ENCODE measurements at places on chromosomes 16 and 17.

- DNase-seq: no peak
These were observed 26.2 kb upstream of the ALKBH5 start for GRCh38 chr17:18157354-18157985.

GRCh38 chr16:70470927-70471341 lies 16.5 kb downstream of the FCSK start:
- DNase-seq: no peak

- DNase-seq: no peak
These were observed 13.5 kb downstream of the SPPL2C start for GRCh38 chr17:45857977-45858708.

- no peak for DNase-seq
These were observed 83.5 kb upstream of the TNRC6A start for GRCh38 chr16:24645739-24646645.

All from stimulated activated CD8-positive, alpha-beta memory T cell treated with anti-CD3 and anti-CD28 coated beads, Interleukin-12 subunit alpha, Interleukin-12 subunit beta, amount 100 ng/mL, for 4 hours (primary cell).